Hematopoietic multipotent progenitor cell treated with erythropoietin and hydrocortisone succinate and interleukin-3 and kit ligand, for 6 days (in vitro differentiated cells): ENCODE measurements at places on chromosomes 6 and 20.

GRCh38 chr6:39923394-39923793 lies 10.9 kb downstream of the MOCS1 start:
- DNase-seq, result no peak

DNA sequence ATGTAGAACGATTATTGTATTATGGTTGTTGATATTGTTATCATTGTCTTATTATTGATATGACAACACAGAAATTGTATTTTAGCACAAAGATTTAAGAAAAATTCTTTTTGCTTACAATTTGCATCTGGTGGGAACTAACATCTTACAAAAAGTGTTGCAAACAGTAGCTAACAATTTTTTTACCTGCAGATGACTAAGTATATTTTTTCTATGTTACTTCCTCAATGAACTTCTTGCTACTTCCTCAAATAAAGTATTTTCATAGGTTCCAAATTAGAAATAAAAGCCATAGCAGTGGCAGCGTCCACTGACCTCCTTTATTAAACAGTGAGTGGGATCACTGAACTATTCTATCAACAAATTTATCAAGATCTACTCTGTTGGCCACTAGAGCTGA lies 847.0 kb downstream of the PHF3 start:
- peak; percentile 7 for DNase-seq

DNA sequence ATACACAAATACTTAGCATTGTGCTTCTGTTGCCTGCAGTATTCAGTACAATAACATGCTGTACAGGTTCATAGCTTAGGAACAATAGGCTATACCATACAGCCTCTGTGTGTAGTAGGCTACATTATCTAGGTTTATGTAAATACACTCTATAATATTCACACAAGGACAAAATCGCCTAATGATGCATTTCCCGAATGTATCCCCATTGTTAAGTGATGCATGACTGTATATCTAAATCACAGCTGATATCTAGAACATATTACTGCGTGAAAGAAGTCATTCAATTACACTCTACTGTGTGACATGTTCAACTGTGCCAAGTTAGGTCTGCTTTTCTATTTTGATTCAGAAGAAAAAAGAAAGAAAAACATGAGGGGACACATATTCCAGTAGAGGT lies 633.5 kb downstream of the RFPL4B start:
- no peak for DNase-seq

- no peak for DNase-seq
Measured at GRCh38 chr6:162964488-162965140, 236.8 kb downstream of the PACRG start.

- DNase-seq, result no peak
Measured at GRCh38 chr6:125124049-125124669, 29.4 kb upstream of the TPD52L1 start.
